ENCODE measurements at places on chromosomes 12 and 14. TPM values are rescaled to one million over a fixed set of nuclear protein-coding genes. Genes with fewer than 3 reads are reported as not detected.

DNA sequence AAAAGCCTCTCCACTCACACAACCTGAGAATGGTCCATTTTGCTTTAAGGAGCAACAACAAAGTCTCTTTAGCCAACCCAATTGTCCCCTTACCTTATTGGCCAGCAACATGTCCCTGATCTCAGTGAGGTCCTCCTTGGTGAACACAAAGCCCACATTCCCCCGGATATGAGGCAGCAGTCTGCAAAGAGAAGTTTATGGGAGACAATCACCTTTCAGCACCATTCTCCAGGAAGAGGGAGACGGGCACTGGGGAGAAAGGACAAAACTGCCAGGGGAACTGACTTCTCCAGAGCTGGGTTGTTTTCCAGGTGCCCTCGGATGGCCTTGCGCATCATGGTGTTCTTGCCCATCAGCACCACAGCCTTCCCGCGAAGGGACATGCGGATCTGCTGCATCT, 1.9 kb downstream of the RPLP0 start:
- no peak for DNase-seq

GRCh38 chr14:98477935-98478334, 794.1 kb downstream of the BCL11B start:
- DNase-seq, result no peak

DNA sequence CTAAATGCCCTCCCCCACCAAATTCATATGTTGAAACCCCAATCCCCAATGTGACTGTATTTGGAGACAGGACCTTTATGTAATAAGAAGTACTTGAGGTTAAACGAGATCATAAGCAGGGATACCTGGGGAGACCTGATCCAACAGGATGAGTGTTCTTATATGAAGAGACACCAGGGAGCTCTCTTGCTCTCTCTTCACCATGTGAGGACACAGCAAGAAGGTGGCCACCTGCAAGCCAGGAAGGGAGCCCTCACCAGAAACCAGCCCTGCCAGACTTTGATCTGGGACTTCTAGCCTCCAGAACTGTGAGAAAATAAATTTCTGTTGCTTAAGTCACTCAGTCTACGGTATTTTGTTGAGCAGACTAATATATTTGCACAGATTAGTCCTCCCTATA, 113.6 kb downstream of the NUAK1 start:
- DNase-seq, result no peak

Gene DPPA3
- not detected for total RNA-seq

DNA sequence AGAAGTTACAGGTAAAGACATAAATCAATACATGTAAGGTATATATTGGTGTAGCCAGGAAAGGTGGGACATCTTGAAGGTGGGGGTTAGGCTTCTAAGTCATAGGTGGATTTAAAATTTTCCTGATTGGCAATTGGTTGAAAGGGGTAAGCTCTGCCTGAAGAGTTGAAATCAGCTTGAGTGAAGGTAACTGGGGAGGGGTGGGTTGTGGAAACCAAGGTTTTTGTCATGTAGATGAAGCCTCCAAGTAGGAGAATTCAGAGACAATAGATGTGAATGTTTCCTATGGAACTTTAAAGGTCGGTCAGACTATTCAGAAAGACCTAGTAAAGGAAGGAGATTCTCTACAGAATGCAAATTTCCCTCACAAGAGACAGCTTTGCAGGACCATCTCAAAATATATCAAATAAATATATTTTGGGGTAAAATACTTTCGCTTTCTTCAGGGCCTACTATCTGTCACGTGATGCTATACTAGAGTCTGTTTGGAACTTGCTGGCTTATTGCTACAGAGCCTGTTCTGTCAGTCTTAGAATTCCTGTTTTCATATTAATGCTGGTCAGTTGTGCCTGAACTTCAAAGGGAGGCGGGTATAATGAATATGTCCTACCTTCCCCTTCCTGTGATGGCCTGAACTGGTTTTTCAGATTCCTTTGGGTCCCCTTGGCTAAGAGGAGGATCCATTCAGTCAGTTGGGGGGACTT, 20.6 kb upstream of the SPATA7 start:
- DNase-seq, result no peak

DNA sequence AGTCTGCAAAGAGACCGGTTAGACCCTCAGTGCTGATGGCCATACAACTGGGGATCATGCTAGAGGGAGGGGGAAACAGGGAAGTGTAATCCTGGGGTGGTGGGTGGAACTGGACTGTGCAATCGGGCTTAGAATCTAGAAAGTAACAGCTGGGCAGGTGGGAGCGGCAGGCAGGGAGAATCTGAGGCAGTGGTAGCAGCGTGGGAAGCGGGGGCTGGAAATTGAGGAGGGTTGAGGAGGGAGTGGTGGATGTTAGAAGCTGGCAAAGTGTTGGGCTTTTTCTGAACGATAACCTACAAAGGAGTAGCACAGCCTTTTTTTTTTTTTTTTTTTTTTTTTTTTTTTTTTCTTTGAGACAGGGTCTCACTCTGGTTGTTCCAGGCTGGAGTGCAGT, 3.1 kb upstream of the IGFBP6 start:
- no peak for DNase-seq

Gene TSPAN11
- total RNA-seq, result 1.8 TPM

DNA sequence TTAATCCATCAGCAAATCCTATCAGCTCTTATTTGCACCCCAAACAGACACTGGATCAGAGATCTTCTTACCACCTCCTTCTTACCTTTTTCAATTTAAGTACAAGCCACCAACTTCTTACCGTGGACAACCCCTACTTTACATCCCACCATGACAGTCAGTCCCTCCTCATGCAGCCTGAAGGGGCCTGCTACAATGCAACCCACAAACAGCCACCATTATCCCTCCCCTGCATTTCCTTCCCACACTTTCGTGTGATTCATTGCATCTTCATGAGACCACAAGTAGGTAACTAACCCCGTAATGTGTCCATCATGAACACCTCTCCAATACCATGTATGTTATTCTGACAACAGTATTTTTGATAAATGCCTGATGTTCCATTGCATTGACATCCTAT, 108.6 kb downstream of the BCL11B start:
- no peak for DNase-seq

Gene TCL1A
- not detected for total RNA-seq

DNA sequence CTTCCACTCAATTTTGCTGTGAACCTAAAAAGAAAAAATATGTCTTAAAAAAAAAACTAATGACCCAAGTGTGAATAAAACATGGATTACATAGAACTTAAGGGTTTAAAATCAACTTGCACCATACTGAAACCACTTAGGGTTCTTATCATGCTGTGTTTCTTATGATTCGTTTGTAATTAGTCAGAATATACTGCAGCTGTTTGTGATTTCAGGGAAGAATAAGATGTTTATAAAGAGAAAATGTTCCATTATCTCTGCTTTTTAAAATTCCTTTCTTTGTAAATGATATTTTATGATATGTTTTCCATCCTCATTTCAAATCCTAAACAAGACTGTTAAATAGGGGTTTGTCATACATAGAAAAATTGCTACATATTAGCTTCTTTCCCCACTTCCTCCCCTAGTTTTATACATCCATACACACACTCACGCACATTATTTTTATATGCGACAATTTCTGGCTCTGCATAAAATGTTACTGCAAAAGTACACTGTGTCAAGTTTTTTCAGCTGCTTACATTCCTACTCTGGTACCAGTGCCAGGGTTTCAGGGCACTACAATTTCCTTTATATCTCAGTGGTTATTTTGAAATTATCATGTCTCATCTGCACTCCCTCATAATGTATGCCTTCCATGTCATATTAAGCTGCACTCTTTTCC, 275.2 kb upstream of the GARIN6 start:
- no peak for DNase-seq

GRCh38 chr12:31478898-31479297, 112.0 kb downstream of the DENND5B start:
- no peak for DNase-seq

Gene GLS2
- total RNA-seq, result not detected

Gene NGB
- not detected for total RNA-seq
